ENCODE measurements at places on chromosomes 11 and 22.
A peak's percentile ranks its signal among the peaks of the same experiment; 100 is the strongest.

DNA sequence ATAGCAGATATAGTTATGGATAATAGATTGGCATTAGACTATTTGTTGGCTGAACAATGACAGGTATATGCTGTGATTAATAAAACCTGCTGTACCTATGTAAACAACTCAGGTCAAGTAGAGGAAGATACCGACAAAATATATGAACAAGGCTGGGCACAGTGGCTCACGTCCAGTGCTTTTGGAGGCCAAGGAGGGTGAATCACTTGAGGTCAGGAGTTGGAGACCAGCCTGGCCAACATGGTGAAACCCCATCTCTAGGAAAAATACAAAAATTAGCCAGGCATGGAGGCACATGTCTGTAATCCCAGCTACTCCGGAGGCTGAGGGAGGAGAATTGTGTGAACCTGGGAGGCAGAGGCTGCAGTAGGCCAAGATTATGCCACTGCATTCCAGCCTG lies 14.0 kb upstream of the CHKA start:
- DNase-seq, result no peak

- DNase-seq, result no peak
Measured at GRCh38 chr22:33635766-33636165, 284.5 kb downstream of the LARGE1 start.

GRCh38 chr22:46171940-46172339 lies 21.6 kb downstream of the PPARA start:
- DNase-seq, result peak; percentile 51

GRCh38 chr11:10042699-10043098 lies 251.3 kb downstream of the SBF2 start:
- DNase-seq, result peak; percentile 25

- DNase-seq, result no peak
Measured at GRCh38 chr11:126113963-126114362, 51.3 kb upstream of the CDON start.

All from fibroblast of lung (primary cell).